AML-193 (cell line): ENCODE measurements at places on chromosomes 6 and 20.

GRCh38 chr6:41727705-41728072, 7.7 kb downstream of the TFEB start:
- no peak for DNase-seq

DNA sequence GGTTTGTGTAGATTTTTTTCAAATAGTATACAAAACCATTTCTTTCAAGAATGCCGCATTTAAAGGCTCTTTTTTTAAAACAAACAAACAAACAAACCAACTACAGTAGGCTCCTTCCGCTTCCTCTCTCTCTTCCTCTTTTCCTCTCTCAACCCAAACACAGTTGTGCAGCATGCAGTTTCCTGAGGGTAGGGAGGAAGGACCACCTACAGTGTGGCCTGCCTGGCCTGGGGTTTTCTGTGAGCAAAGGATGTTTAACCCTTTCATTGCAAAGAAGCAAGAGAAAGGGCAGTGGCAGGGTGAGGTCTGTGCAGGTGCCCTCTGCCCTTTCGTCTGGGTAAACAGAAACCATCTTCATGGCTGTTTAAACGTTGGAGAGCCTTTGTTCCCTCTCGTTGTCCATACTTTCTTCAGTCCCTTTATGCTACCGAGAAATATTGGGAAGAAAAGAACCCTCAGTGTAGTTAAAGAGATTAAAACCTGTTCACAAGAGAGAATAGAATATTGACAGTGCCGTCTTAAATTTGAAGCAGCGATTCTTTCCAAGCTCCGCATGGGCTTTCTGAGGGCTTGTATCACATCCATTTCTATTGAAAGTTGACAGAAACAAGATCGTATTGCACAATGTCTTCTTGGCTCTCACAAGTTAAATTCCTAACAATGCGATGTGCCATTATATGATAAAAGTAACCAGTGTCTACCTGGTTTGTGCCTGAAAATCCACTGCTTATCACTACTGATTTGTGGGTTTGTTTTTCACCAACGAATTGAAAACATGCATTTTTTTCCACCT, 215.5 kb upstream of the SNX9 start:
- no peak for DNase-seq

DNA sequence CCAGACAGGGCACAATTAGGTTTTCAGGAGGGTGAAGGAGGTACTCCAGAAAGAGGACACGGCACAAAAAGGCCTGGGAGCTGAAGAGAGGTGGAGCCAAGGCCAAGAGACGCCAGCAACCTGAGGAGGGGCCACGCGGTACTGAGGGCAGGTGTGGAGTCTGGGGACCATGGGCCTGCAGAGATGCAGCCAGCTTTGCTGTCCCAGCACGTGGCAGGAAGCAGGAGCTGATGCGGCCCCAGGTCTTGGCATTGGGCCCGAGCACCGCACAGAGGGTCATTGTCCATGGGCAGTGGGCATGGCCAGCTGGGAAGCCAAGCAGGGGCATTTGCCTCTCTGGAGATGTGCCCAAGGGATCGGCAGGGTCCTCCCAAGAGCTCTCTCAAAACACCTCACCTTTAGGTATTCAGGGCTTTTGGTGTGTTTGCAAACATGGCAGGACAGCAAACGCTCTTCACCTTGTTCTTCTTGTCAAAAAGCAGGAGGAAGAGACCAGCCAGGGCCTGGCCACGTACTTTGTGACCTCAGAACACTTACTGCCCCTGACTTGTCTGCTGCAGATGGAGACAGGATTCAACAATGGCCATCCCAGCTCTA, 1.4 kb upstream of the BPIFB1 start:
- DNase-seq = no peak

DNA sequence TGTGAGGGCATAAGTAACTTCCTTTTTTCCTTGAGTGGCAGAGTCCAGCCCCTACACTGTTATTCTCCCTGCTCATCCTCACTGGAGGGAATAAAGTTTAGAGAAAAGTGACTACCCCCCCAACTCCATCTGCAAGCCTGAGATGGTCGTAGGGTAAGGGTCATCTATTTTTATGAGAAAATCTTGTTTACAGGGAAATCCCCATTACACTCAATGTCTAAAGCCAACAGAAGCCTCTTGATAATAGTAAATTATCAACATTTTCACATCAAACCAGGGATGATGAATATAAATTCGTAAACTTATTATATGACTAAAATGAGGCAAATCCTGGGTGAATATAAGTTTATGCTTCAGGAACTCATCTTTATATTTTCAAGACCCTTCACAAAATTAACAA, 174.0 kb upstream of the KCNK16 start:
- DNase-seq = no peak

- DNase-seq = no peak
Observed at GRCh38 chr6:4280707-4281106, 145.3 kb upstream of the ECI2 start.

- DNase-seq = peak; percentile 40
Observed at GRCh38 chr20:46688151-46689081, 828 bp downstream of the TP53RK start.

- no peak for DNase-seq
Observed at GRCh38 chr6:134352786-134353480, 35.0 kb upstream of the SGK1 start.

- DNase-seq = no peak
Observed at GRCh38 chr20:9301129-9302090, 213.0 kb upstream of the LAMP5 start.

- DNase-seq = no peak
Observed at GRCh38 chr20:775679-776135, 7.4 kb upstream of the SLC52A3 start.

DNA sequence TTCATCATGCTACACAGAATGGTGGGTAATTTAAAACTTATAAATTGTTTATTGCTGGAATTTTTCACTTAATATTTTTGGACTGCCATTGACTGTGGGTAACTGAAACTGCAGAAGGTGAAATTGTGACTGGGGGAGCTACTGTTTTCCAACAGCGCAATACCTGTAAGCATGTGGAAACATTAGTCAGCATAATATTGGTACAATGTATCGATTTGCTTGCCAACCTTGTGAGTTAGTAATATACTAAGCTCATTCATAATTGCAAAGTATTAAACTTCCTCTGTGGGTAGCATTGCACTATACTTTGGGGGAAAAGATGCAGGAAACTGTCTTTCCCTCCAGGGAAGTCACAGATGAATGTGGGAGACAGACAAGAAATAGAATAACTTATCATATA, 766.5 kb downstream of the HDGFL1 start:
- no peak for DNase-seq

DNA sequence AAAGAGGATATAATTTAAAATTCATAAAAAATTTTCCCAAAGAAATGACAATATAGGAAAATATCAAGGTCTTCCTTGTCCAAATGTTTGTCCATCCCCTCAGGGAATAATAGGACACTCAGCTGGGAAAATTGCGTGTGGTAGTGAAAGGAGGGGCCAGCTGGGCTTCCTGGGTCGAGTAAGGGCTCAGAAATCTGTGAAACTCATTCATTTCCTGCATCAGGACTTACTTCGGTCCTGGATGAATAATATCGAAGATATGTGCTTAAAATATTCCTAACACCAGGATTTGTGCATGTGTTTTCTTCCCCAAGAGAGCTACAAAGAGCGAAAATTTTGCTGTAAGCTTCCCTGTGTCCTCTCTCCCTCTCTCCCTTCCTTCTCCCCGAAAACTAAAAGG, 118.2 kb upstream of the GJE1 start:
- no peak for DNase-seq

DNA sequence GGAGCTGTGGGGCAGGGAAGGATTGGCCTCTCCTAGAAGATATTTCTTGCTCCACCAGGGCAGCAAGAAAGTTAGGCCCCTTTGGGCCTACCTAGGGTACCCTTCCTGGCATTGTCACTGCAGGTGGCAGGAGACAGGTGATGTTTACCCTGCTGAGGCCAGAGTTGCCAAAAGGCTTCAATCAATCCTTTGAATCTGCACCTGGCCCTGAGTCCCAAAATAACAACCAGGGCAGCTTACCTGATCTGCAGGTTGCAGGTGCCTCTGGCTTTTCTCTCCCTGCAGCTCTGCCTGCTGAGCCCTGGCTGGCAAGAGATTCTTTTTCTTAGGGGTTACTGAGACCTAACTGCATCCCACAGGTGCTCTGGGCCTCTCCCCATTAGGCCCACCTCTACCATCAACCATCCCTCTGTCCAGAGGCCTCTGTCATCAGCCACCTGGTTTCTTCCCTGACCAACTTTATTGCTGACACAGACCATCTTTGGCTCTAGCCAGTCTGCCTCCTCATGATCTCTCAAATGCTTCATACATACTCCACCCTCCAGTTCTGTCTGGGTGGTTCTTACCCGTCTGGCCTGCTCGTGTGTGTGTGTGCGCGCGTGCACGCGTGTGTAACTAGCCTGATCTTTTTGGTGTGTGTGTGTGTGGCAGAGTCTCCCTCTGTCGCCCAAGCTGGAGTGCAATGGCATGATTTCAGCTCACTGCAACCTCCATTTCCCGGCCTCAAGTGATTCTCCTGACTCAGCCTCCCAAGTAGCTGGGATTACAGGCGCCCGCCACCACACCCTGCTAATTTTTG, 13.7 kb downstream of the BCL2L1 start:
- no peak for DNase-seq

DNA sequence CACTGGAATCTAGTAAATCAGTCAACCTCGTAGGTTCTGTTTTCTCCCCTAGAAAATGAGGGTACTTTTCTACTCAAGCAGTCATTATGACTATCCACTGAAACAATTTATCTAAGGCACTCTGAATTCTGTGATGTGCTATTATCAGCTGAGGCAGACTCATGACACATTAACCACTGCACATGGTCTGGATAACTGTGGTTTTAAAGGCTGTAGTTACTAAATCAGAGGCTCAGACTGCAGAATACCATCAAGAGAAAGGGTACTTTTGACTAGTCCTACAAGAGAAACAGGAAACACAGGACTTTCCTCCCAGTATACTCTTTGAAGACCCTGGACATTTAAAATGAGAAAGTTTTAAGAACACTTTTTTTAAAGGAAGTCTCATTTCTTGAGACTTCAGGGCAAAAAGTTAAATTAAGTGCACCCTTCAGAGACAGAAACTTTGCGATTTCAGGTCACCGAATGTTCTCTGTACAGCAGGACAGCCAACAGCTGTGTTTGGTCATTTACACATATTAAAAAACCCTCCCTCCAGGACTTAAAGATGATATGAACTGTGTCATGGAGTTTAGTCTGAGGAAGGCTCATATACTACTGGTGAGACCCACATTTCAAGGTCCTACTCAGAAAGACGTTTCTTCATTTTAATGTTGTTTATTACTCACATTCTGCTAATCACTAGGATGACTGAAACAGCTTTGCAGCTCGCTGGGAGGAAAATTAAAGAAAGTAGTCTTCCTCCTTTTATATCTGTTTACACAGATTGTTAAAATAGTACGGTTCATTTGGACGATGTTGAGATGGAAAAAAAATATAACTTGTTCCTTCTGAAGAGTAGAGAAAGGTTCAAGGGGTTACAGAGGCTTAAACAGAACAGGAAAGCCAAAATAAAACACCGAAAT, 19.9 kb downstream of the ATXN1 start:
- DNase-seq = no peak

GRCh38 chr6:143362192-143362558, 88.3 kb downstream of the ADAT2 start:
- DNase-seq = no peak

DNA sequence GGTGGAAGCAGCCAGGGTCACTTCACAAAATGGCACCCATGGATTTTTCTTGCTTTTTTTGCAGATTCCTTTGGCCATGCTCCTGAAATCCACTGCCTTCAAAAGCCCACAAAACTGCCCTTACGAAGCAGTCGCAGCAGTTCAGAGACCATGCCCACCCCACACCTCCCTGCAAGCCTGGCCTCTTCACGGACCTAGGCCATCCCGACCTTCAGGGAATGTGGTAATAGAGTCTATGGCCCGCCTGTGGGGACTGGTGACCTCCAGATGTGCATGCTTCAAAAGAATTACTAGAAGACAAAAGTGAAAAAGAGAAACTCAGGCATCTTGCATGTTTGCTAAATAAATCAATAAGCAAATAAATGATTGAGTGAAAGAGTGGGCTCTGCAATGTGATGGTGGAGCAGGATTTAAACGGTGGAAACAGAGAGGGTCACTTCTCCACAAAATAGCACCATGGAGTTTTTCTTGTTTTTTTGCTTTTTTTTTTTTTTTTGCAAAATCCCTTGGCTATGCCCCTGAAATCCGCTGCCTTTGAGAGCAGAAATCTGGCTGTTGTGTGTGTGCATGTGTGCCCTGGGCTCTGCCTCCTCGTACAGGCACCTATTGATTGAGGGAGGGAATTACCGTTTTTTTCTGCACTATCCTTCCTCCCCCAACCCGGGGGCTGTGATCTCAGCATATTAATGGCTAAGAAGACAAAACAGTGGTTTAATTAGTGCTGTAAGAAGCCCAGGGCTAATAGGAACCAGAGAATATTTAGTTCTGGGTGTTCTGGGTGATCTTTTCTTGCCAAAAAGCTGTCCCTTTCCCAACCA, 107.4 kb downstream of the PXDC1 start:
- DNase-seq = no peak

- no peak for DNase-seq
Observed at GRCh38 chr6:10555625-10556309, 34.6 kb downstream of the GCNT2 start.

DNA sequence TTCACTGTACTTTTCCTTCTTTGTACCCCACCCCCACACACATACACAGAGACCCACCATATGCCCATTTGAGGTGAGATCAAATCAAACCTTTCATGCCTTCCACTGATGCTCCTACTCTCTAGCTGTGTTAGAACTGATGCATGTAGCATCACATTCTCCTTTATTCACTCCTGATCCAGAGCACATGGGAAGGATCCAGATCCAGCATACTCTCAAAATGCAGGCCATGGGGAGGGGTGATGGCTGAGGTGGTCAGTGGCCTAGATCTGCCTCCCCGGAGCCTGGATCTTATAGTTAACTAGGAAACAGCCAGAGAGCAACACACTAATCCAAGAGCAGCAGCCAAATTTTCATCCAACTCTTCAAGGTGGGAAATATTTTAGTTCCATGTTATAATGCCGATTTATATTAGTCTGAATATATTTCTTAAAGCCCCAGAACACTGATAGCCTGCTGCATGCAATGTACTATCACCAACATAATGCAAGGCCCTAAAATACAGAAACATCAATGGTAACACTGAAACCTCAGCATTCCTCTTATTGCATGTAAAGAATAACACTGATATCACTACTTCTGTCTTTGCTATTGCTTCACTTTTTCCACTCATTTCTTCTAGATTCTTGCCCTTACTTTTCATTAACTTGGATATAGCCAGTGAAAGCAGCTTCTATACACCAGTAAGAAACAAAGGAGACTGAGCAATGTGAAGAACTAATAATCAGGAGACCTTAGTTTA, 126.8 kb upstream of the BEND6 start:
- no peak for DNase-seq

GRCh38 chr6:113411011-113411410, 446.1 kb upstream of the MARCKS start:
- DNase-seq = peak; percentile 16

DNA sequence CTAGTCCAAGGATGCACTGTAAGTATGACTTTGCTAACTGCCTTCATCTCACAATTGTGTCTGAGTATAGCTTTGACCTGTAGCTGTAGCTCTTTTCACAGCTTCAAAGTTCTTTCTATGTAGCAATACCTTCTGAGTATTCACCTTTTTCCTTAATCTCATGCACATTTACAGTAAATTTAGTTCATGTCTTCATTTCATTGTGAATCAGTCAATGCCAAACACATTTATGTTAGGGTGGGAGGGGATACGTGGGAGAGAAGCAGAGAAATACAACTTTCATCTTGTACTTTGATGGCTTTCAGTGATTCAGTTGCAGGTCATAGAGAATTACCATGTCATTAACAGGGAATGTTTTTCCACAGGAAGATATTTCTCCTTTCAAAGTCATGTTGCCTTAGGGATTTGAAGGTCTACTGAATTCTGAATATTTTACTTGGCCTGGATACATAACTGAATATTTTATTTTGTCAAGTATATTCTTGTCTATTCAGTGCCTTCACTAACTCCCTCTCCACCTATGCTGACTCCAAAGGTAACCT, 119.2 kb downstream of the TINAG start:
- DNase-seq = no peak
